Cortex of kidney (tissue), 1 donor: ENCODE measurements at places on chromosomes 12 and 14.

DNA sequence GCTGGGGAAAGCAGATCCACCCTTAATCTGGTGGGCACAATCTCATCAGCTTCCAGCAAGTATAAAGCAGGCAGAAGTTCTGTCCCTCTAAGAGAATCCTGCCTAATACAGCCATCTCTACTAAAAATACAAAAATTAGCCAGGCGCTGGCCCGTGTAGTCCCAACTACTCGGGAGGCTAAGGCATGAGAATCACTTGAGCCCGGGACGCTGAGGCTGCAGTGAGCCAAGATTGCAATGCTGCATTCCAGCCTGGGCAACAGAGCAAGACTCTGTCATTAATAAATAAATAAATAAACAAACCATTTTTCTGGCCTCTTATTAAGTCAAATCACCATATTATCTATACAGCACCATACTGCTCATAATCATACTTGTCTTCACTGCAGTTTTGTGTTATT, 111.2 kb downstream of the MED13L start:
- no peak for DNase-seq

DNA sequence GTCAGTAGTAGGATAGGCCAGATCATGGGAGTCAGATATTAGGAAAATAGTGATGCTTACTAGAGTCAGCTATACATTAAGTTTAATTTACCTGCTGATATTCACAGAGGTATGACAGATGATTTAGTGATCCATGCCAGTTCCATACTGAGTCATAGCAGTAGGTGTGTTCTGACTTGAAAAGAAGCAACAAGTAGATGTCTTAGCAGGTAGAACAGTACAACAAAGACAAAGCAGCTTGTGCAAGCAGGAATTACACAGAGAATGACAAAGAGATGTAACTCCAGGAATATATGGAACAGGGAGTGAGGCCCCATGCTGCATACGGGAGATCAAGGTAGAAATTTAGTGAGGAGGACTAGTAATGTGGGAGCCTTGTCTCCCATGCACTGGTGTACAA, 556.9 kb downstream of the SLC16A7 start:
- no peak for DNase-seq

DNA sequence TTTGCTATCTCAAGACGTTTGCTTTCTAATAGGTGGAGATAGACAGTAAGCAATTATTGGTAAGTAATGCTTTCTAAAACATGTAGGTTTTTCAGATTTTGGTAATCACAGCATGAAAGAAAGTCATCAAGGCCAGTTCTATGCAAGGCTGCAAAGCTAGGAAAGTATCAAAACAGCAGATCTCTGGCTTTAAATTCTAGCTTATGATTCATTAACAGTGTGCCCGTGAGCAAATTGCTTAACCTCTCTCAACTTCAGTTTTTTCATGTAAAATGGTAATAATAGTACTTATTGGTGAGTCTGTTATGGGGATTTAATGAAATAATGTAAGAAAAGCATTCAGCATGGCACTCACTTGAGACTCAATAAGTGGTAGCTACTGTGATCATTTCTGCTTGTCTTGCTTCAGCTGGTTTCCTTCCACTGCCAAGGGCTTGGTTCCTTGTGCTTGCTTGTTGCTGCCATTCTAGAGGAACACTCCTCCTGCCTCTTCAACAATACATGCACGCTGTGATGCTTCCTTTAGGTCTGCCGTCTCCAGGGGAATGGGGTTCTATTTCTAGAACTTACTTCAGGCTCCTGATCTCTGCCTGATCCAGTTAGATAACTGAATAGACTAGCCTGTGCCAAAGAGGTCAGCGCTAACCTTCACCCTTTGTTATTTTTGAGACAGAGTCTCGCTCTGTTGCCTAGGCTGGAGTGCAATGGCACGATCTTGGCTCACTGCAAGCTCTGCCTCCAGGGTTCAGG, 88.4 kb downstream of the CAND1 start:
- no peak for DNase-seq

DNA sequence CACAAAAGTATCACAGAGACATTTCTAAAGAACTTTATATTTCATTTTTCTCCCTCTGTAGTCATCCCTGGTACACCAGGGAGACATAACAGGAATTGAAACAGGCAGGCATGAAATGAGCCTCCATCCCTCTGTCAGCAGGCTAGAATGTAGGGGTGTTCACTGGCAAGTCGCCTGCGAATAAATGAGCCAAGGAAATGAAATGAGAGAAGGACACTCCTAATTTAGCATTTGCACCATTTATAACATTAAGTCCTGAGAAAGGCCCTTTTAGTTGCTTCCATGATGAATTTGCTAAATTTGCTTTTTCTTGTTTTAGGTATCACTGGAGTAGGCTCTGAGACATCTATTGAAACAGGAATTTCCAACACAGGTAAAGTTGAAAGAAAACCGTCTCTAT, 192.4 kb upstream of the CNTN1 start:
- no peak for DNase-seq

- DNase-seq, result no peak
Observed at GRCh38 chr12:67424784-67425183, 155.6 kb downstream of the CAND1 start.

DNA sequence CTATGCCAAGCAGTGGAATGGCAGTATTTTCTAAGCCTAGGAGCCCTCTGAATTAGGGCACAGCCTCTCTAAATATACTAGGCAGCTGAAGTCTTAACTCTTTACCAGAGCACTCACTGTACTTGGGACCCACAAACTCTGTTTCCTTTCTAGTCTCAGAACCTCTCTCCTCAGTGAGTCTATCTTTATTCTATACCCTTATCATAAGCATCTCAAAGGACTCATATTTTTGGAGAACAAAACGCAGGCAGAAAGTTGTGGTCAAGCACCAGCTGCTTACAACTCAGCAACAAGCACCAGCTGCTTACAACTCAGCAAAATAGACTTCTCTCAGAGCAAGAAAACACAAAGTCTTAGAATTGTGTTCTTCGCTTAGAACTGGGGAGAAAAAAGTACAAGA, 993 bp downstream of the CCDC196 start:
- DNase-seq, result no peak

GRCh38 chr12:113261847-113262470, 40.7 kb downstream of the TPCN1 start:
- DNase-seq, result no peak

DNA sequence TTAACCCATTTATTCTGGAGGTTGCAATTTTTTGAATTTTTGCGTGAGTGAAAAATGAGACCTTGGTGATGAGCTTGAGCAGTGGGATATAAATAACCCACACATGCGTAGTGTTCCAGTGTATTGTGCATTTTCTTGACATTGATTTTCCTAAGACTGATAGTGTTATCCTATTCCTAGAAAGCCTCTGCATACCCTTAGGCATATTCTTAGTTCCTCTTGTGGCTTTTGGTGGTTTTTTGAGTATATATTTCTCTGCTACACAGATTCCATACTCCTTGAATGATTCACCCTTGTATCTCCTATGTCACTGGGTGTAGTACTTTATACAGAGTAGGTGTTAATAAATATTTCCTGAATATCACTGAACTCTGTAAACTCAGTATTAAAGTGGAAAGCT, 363.4 kb upstream of the PDE3A start:
- DNase-seq, result no peak

DNA sequence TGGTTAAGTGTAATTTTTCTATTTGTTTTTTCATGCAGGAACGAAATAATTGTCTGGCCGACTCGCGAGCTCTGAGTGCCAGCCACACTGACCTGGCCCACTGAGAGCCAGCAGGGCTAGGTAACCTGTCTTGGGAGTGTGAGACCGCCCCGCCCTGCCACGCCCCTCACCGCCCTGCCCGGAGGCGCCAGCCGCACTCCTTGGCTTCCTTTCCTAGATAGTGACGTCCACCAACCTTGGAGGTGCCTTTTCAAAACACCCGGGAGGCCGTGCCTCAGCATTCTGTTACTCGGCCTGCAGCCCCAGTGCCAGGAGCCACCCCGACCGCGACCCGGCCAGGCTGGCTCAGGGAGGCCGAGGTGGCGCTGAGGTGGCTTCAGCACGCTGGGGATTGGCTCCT, 21.7 kb downstream of the XRCC3 start:
- no peak for DNase-seq

- no peak for DNase-seq
Observed at GRCh38 chr12:118429688-118430383, 53.5 kb downstream of the SUDS3 start.

DNA sequence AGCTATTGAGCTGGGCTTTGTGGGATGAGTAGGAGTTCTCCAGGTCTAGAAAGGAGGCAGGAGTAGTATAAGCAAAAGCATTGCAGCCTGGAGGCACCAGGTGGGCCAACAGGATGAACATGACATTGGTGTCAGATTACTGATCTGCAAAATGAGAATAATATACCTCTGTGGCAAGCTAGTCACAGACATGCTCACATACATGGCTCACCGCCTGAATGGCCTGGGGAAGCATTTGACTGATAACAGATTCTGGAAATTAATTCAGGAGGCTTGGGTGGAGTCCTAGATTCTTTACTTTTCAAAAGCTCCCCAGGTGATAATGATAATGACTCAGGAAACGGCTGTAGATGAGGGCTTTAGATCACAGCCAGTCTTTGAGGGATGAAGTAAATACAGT, 709 bp downstream of the TCL1B start:
- DNase-seq, result no peak

DNA sequence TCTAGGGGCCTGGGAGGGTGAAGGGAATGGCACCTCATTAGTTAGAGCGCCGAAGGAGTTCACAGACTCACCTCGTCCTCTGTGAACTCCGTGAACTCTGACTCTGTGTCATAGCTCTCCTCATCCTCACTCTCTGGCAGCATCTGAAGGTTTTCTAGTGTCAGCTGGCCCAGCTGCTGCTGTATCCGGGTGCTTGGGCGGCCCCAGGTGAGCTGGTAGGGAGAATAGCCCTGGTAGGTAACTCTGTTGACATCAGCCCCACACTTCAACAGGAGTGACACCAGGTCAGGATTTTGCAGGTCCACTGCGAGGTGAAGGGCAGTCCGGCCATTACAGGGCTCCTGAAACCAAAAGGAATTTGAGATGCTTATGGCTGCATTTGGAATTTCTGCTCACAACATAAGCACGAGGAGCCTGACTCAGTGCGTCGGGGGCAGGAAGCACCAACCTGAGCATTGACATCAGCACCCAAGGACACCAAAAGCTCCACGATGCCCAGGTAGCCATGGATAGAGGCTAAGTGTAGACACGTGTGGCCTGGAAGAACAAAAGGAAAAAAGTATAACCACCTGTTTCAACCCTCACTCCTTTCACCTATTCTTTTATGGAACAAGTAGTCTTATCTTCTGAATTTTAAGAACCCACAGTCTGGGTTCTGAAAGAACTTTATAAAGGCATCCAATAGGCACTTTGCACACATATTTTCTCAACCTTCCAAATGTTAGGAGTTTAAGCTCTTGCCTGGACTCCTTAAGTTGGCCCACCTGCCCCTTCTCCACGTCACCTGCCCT, 2.0 kb downstream of the NFKBIA start:
- no peak for DNase-seq

GRCh38 chr14:89856871-89857345, 97.6 kb downstream of the EFCAB11 start:
- DNase-seq, result no peak
